ENCODE measurements at places on chromosomes 5 and 9.
A peak's percentile ranks its signal among the peaks of the same experiment; 100 is the strongest.

DNA sequence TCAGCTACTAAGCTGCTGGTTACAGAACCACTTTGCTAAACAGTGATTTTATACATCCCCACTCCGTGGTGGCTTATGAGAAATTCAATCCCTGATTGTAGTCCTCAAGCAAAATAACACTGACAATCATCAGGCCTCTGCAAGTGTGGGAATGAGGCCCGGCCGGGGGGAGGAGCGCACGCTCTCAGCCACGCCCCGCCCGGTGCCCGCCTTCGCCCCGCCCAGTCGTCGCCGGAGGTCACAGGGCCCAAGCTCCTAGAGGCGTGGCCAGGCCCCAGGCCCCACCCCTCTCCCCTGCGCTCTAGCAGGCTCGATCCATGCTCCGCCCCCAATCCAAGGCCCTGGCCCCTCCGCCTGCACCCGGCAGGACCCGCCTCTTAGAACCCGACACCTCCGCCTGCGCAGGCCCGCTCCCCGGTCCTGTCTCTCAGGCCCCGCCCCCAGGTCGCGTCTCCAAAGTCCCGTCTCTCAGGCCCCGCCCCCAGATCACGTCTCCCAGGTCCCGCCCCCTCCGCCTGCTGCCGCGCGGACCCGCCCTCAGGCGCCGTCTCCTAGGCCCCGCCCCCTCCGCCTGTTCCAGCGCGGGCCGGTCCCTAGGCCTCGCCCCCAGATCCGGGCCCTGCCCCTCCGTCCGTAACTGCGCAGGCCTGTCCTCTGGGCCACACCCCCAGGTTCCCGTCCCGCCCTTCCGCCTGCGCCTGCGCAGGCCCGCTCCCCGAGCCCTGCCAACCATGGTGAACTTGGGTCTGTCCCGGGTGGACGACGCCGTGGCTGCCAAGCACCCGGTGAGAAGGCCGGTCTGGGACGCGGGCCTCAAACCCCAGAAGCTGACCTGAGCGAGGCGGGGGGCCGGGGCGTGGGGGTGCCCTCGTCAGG lies at the start of gene TMEM141:
TMEM141 (plus strand) TSS at position 705 of the 876 bp plus-strand sequence; CDS start at position 732, 27 bp downstream.
- DNase-seq = peak; percentile 100

DNA sequence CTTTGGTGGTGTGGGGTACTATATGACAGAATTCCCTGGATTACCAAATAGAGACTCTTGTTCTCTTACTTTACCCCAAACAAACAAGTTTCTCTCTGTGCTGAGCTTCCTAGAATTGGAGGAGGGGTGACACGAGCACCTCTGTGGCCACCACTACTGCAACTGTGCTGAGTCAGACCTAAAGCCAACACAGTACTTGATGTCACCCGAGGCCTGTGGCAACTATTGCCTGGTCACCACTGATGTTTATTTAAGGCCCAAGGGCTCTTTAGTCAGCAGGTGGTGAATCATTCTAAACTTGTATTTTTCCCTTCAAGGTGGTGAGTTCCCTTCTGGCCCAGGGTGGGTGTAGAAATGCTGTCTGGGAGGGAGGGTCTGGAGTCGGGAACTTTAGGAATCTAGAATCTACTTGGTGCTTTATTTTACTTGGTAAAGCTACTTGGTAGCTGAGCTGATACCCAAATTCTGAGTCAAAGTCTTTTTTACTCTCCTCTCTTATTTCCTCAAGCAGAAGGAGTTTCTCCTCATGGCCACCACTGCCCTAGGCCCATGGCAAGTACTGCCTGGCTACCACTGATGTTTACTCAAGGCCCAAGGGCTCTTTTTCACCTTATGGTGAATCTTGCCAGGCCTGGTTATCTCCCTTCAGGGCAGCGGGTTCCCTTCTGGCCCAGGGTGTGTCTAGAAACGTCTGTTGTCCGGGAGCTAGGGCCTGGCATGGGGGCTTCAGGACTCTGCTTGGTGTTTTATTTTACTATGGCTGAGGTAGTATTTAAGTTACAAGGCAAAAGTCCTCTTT lies 9.8 kb downstream of the LURAP1L start:
- DNase-seq = no peak

GRCh38 chr9:115462623-115463022 lies 344.7 kb upstream of the TNC start:
- DNase-seq = no peak

DNA sequence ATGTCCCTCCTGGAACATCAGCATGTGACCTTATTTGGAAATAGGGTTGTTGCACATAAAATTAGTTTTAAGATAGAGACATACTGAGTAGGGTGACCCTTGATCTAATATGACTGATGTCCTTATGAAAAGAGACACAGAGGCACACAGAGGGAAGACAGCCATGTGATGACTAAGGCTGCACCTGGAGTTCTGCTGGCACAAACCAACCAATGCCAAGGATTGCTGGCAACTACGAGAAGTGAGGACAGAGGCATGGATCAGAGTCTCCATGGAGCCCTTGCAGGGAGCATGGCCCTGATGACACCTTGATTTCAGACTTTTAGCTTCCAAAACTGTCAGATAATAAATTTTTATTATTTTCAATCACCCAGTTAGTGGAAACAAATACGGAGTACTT lies 101.9 kb downstream of the FBXL7 start:
- DNase-seq = no peak

GRCh38 chr9:31916591-31917241 lies 467.7 kb upstream of the ACO1 start:
- no peak for DNase-seq
